ENCODE measurements at places on chromosomes 5 and 9.

GRCh38 chr5:114335391-114335790 is 26.5 kb upstream of the KCNN2 start:
- no peak for DNase-seq

GRCh38 chr5:77841616-77842015 is 65.5 kb upstream of the TBCA start:
- no peak for DNase-seq

DNA sequence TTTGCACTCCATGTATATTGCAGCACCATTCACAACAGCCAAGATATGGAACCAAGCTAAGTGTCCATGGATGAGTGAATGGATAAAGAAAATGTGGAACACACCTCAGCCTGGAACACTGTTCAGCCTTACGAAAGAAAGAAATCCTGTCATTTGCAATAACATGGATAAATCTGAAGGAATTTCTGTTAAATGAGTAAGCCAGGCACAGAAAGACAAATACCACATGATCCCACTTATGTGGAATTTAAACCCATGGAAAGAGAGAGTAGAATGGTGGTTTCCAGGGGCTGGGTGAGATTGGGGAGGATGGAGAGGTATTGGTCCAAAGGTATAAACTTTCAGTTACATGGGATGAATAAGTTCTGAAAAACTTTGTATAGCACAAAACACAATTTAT is 228.9 kb upstream of the CD180 start:
- DNase-seq, result no peak

DNA sequence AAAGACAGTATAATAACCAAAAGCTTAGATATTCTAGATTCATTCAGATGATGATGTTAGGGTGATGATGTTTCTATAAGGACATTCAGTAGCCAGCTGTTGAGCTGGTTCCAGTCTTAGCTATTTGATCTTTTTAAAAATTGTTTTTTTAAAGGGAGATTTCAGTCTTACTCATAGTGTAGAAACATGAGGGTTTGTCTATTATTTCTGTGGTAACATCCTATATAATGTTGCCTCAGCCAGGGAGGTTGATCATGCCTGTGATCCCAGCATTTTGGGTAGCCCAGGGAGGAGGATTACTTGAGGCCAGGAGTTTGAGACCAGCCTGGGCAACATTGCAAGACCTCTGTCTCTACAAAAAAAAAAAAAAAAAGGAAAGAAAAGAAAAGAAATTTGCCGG is 167.8 kb downstream of the DOCK2 start:
- DNase-seq, result no peak

GRCh38 chr5:178428341-178429155 is 161.6 kb downstream of the COL23A1 start:
- DNase-seq, result no peak

DNA sequence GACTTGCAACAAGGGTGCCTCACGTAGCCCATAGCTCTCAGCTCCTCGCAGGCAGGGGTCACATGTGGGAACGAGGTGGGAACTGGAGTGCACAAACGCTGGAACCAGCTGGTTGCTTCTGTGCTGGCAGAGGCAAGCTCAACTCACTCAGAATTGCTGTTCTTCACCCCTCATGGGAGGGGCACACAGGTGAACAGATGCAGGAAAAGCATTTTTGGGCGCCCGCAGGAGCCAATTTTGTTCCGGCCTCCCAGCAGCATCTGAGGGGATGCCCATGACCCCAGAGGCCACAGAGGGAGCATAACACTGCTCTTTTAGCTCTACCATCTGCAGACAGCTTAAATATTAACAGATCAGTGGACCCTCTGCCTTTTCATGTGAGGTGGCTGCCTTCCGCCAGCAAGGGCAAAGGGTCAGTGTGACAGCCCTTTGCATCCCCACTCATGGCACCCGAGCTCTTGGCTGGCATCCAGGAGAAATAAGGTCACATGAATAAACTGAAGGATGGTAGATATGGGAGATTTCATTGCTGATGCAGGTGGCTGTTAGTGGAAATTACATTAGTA is 196.2 kb downstream of the SLCO4C1 start:
- DNase-seq, result no peak

DNA sequence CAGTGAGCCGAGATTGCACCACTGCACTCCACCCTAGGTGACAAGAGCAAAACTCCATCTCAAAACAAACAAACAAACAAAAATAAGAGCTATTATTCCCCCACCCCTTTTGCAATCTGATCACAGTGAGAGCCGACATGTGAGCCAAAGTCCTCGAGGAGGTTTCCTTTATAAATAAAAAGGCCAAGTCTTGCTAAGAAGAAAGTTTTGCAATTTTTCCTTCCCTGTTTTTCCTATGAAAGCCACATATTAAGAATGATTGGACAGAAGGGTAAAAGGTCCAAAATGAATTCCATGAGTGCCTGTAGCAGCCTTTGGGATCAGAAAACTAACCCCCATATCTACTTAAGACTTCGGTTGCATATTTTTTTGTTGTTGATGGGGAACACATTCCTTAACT is 179.7 kb downstream of the TSSK1B start:
- no peak for DNase-seq

- no peak for DNase-seq
These were observed 29.5 kb upstream of the SMAD5 start for GRCh38 chr5:136103118-136103517.

- DNase-seq, result no peak
These were observed 11.8 kb upstream of the SYK start for GRCh38 chr9:90789862-90790261.

DNA sequence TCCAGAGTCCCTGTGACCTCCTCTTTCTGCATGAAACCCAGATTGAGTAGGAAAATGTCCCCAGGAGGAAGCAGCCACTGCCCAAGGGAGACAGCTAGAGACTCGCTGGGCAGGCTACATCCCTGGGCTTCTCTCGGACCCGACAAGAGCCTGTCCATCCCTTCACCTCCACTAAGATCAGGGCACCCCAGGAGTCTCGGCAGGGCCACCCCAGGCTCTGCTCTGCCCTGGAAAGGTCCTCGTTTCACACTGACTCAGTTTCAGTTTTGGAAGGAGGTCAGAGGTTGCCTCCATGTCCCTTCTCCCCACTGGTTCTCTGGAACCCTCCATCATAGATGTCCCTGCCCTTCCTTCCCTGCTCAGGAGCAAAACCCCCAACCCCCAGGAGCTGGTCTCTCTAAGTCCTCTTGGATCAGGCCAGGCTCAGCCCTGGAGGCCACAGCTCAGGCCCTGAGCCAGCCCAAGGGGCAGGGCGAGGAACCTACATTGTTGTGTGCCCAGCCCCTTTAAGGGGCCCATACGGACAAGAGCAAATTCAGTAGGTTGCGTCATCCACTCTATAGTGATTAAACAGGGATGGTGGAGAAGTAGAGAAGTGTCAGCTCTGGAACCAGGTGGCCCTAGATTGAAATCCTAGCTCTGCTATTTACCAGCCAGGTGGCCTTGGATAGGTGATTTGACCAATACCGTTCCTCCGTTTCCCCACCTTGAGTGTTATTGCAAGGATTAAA is 37.4 kb downstream of the C9orf50 start:
- DNase-seq, result no peak

GRCh38 chr5:143059976-143060765 is 290.0 kb downstream of the ARHGAP26 start:
- no peak for DNase-seq

DNA sequence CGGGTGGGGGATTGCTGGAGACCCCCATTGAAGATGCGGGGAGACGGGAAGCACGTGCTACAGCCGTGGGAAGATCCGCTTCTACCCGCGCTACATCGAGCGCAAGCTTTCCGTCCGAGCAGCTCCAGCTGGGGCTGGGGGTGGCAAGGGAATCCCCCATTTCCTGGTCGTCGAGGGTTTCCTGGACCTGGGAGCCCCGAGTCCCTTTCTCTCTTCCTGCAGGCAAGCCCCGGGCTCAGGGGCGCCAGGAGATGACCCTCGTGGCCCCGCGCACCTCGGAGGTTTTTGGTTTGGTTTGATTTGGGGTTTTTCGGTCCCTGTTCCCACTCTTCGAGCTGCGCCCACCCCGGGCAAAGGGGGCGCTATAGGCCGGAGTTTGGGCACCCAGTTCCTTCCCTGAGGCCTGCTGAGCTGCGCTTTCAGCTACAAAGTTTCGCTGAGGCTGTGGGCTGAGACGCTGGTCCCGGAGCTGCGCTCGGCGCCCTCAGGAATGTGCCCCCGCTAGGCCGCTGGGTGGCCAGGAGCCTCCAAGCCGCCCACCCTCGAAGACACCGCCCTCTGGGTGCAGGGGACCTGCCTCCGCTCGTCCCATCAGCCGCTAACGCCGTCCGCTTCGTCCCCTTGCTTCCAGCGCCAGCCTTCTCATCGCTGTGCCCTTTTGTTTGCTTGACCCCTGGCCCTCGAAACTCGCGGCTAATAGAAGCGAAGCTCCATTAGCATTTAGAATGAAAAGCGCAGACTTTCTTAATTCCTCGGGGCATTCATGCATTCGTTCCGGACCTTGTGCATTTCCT is 2.9 kb downstream of the NR4A3 start:
- DNase-seq, result peak; percentile 72

- peak; percentile 44 for DNase-seq
These were observed 49.4 kb downstream of the MEF2C start for GRCh38 chr5:88833371-88834130.

DNA sequence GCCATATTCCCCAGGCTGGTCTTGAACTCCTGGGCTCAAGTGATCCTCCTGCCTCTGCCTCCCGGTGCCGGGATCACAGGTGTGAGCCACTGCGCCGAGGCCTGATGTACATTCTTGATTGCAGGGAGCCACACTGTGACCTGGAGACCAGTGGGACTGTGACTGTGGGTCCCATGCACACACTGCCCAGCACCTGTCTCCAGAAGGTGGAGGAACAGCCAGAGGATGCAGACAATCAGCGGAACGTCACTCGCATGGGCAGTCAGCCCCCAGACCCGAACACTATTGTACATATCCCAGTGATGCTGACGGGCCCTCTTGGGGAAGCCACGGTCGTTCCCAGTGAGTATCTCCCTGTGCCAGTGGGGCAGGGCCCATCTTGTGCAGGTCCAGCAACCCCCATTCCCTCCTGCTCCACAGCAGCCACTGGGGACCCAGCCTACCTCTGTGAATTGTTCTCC is 147.3 kb downstream of the CACNA1B start:
- DNase-seq, result no peak

GRCh38 chr5:141150993-141151325 is 1.1 kb downstream of the PCDHB6 start:
- DNase-seq, result no peak

- DNase-seq, result no peak
These were observed 951.1 kb upstream of the NUDT12 start for GRCh38 chr5:104513640-104514072.

DNA sequence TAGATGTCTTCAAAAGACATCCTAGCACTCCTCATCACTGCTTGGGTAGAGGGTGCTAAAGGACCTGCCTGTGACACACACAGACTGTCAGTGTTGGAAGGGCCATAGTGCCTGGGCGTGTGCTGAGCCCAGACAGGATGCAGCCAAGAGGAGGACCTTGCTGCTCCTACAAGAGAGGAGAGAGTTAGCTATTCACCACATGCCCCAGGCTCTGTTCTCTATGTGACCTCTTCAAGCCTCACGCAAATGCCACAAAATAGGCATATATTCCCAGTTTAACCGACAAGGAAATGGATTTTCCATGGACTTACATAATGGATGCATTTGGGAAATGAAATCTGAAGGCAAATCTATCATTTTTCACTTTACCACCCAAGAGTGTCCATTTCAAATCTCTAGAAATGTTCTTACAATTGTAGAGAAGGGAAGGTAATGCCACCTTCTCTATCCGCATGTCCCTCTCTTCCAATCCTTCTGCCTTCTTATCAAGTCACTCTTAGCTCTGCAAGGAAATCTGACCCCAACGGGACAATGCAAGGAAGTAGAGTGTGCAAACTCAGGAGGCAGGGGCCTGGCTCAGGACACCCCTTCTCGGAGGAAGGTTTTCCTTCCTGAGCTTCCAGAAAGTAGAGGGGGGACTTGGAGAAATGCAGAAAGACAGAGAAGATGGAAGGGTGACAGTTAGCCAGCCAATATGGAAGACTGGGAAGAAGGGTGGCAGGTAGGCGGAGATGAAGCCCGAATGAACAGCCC is 49.5 kb downstream of the TRIM32 start:
- DNase-seq, result no peak

DNA sequence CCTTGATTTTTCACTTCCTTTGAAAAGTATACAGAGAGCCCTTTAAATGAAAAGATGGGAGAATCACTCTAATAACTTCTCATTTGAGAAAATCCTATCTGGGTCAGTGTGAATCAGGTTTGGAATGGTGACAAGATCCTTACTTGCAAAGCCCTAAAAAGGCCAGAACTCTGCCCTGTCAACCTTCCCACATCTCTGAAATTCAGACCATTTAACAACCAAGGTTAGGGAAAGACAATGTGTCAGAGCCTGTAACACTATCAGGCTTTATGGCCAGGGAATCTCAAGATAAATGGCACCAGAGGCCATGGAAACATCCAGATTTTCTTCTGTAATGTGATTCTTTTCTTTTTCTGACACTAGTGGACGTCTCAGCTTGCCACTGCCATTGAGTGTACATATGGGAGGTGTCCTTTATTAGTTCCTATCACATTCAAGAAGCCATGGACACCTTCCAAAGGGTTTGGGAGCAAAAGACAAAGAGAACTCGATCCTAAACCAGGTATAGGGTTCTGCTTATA is 165.7 kb upstream of the GPR151 start:
- no peak for DNase-seq

- no peak for DNase-seq
These were observed 48.1 kb upstream of the RIOK2 start for GRCh38 chr5:97231025-97231636.

DNA sequence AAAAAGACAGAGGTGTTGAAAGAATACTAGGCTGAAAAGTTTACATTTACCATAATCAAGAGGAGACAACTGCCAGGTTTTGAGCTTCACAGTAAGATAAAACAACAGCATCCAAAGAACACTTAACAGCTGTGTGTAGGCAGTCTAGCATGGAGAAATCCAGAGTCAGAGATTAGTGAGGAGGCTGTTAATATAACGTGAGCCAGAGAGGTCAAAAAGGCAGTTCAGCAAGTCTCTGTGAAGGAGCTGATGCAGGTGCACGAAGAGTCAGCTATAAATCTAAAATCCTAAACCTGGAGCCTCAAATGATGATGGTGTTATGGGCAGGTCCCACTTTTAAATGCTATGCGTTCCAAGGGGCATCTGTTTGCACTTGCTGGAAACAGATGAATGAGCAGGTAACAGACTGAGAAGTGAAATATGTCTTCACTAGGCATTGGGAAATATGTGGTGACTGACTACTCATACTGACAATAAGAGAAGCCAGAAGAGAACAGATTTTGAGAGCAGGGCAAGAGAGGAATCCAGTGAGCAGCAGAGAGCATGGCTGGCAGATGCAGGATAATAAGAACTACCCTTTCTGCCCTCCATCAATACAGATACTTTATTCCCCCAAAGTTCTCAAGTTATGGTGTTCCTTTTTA is 8.7 kb downstream of the APTX start:
- no peak for DNase-seq

DNA sequence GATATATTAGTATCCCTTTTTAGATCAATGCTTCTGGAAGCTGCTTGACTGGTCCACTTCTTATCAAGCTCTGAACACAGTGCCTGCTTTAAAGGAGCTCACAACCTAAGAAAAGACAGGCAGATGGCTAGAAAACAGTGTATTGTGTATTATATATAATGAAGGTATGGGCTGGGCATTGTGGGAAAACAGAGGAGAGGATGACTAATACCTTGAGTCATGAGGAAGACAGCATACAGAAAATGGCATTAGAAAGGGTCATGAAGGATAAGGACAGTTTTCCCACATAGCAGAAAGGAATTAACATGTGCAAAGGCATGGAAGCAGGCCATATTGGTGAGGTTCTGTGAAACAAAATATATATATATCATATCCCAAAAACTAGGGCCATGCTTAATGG is 309.6 kb downstream of the MLLT3 start:
- no peak for DNase-seq

- no peak for DNase-seq
These were observed 180.1 kb upstream of the NREP start for GRCh38 chr5:111937094-111937493.

Measured in stimulated activated CD4-positive, alpha-beta T cell treated with anti-CD3 and anti-CD28 coated beads, Interleukin-2, amount 100 ng/mL, for 24 hours (primary cell).